Stimulated activated CD4-positive, alpha-beta T cell treated with anti-CD3 and anti-CD28 coated beads, Interleukin-4, amount 100 ng/mL, for 1 hour (primary cell): ENCODE measurements at places on chromosomes 6 and 20.

- peak; percentile 12 for DNase-seq
These were observed at the start of gene B3GAT2 for GRCh38 chr6:70956451-70957283. Gene B3GAT2, minus strand, starts transcription at chr6:70957060. Its CDS starts 631 bp downstream, at chr6:70956429.

- no peak for DNase-seq
These were observed 127.0 kb upstream of the MAN1A1 start for GRCh38 chr6:119476554-119476953.

DNA sequence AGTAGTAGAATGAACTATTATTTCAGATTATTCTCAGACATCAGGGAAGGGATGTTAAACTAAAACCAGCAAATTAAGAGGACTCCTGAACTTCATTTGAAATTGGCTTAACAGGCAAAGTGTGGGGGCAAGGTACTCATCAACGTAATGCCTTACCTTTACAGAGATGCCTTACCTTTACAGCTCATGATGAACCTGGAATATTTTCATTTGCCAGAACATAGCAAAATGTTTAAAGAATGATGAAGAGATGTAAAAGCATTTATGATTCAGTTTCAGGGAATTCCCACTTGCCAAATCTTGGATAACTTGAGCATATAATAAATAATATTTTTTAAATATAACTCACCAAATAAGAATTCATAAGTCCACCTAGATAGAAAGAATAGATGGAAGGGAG is 207.5 kb downstream of the TINAG start:
- no peak for DNase-seq

- no peak for DNase-seq
These were observed 52.1 kb downstream of the RIPOR2 start for GRCh38 chr6:24883618-24884017.

DNA sequence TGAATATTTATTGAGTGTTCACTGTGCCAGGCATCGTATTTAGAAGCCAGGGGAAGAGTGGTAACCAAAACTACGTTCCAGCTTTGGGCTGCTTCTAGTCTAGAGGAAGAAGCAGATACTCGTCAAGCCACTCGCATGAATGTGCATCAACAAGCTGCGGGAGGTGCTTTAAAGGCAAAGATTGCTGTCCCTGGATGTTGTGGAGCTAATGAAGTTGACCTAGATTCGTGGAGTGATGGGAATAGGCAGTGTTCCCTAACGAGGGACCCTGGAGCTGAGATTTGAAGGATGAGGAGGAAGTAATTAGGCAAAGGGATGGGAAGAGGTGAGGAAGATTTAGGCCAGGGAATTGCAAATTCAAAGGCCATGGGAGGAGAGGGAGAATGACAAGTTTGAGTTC is 118.9 kb downstream of the TMEM170B start:
- no peak for DNase-seq
